ENCODE measurements at places on chromosomes 12 and 14.

DNA sequence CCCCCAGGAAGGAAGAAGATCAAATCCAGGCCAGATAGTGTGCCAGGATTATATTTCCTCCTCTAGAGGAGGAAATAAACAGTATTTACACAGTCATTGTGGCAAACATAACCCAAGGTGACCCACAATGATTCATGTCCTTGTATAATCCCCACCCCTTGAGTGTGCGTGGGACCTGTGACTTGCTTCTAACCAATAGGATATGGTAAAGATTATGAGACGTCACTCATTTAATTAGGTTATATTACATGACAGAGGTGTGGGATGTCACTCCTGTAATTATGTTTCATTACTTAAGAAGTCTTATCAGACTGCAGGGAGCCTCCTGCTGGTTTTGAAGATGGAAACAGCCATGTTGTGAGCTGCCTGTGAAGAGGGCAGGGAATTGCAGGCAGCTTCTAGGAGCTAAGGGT, 12.2 kb upstream of the CATSPERB start:
- no peak for DNase-seq

- no peak for DNase-seq
These were observed 396.7 kb upstream of the OR4E1 start for GRCh38 chr14:22070119-22070982.

GRCh38 chr12:20716985-20717384, 21.9 kb downstream of the SLCO1C1 start:
- no peak for DNase-seq

DNA sequence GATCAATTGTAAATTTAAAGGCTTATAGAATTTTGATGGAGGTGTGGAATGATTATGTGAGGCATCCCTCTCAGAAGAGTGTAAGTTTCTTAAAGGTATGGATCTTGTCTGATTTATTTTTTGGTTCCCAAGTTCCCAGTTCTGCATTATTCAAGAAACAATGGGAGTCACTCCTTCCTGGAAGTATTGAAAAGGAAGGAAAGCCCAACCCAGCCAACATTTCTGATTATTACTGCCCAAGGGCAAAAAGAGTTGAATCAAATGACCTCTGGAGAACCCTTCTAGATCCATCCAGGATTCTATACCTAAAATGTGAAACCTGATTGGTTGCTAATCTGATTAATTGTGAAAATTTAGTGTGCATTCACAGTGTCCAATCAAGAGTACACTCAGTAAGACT, 166.2 kb downstream of the ANO2 start:
- no peak for DNase-seq

- DNase-seq, result no peak
These were observed 82.7 kb downstream of the BEGAIN start for GRCh38 chr14:100504372-100505078.

DNA sequence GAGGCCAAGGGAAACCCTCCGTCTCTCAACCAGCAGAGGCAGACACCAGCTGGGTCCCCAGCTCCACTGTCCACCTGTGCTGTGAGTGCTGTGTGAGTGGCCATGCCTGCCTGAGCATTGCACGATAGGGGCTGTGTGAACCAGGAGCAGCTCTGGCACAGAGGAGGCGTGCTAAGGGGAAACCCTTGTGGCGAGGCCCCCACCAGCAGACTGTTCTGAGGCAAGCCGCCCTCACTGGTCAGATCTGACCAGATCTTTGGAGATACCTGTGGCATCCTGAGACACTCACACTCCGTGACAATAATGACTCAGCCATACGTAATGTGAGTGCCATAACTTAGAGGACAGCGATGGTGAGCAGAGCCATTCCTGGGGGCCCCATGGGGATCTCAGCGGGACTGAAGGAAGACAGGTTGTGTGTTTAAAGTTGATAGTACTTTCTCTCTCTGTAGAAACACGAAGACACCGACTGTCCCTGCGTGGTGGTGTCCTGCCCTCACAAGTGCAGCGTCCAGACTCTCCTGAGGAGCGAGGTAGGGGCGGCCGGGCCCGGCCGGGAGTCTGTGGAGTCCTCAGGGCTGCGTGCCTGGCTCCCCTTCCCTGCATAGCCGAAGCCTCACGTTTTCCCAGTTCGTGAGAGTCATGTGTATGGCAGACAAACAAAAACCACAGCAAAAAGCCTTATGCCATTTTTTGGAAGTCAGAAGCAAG, 36.6 kb upstream of the AMN start:
- DNase-seq, result no peak

- no peak for DNase-seq
These were observed 185.8 kb downstream of the SLC15A4 start for GRCh38 chr12:128637642-128638606.

DNA sequence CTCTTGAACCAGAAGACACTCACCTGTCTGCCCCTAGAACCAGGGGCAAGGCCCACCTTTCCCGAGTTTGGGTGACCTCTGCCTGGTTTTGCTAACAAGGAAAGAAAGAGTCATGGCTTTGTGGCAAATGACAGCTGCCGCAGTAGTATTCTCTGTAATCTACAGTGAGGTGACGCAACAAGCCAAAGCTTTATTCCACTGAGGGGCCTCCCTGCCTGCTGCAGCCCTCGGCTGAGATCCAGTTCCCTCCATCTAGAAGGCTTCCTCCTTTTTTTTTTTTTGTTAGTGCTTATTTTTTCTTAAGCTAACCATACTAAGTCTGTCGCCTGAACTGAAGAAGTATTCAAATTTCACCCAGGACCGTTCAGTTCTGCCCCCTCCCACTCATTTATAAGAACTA, 142.3 kb upstream of the TMCC3 start:
- no peak for DNase-seq

DNA sequence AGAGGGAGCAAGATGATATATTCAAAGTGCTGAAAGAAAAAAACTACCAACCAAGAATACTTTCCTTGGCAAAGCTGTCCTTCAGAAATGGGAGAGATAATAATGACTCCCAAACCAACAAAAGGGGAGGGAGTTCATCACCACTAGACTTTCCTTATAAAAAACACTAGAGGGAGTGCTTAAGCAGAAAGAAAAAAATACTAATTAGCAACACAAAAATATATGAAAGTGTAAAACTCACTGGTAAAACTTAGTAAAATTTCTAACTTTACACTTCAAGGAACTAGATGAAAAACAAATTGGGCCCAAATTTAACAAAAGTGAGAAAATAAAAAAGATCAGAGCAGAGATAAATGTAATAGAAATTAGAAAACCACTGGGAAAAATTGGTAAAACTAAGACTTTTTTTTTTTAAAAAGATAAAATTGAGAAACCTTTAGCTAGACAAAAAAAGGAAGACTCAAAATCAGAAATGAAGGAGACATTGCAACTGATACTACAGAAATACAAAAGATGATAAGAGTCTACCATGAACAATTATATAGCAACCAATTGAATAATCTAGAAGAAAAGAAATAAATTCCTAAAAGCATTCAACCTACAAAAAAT, 60.4 kb upstream of the FAR2 start:
- DNase-seq, result no peak

DNA sequence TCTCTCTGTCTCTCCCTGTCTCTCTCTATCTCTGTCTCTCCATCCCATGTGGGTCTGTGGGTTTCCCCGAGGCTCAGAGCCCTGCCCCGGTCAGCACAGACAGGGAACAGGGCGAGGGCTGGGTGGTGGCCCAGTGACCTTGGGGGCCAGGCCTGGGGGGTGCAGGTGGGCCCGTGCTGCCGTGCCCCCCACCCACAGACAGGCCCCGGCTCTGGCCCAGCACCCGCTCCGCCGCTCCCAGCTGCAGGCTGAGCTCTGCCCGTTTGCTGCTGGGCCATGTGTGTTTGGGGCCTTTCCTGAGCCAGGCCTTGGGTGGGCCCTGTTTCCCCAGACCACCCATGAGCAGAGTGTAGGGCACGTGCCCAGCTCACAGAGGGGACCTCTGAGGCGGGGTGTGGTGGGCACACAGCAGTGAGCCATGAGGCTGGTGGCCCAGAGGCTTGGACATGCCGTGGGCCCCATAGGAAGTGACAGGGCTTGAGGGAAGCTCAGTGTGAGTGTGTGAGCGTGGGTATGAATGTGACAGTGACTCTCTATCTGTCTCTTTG, 51.0 kb downstream of the TMEM121 start:
- DNase-seq, result peak; percentile 55

GRCh38 chr12:124411281-124411878, 116.5 kb downstream of the RFLNA start:
- DNase-seq, result no peak

GRCh38 chr14:40697231-40697630, 909.4 kb upstream of the LRFN5 start:
- DNase-seq, result no peak

DNA sequence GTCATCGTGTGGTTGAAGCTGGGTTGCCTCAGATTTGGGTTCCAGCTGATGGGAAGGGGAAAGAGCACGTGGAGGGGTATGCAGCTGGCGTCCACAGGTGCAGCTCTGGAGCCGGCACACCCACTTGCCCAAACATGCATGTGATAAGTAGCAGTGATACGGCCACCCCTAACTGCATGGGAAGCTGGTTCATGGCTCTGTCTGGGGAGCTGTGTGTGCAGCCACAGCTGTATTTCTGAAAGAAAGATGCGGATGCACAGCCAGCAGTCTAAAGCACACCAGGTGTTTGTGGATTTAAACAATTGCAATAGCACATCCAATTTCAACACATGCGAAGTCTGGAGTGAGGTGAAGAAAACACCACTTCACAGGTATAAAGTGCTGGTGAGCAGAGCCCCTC, 181.4 kb downstream of the EFCAB11 start:
- DNase-seq, result no peak

DNA sequence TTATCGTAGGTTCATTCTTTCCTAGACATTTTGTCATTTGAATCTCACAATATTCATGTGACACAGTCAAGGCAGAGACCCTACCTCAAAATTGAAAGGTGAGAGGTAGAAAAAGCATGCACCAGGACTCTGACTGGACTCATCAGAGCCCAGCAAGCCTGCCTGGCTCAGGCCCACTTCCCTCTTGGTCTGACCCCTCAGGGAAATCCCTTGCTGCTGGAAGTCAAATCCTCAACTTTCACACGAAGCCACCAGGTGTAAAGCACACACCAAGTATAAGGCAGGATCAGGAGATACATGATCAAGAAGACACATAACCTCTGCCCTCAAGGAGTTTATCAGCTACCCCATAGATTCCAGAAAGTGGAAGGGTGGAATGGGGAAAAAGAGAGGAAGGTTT, 18.8 kb downstream of the NIN start:
- no peak for DNase-seq

DNA sequence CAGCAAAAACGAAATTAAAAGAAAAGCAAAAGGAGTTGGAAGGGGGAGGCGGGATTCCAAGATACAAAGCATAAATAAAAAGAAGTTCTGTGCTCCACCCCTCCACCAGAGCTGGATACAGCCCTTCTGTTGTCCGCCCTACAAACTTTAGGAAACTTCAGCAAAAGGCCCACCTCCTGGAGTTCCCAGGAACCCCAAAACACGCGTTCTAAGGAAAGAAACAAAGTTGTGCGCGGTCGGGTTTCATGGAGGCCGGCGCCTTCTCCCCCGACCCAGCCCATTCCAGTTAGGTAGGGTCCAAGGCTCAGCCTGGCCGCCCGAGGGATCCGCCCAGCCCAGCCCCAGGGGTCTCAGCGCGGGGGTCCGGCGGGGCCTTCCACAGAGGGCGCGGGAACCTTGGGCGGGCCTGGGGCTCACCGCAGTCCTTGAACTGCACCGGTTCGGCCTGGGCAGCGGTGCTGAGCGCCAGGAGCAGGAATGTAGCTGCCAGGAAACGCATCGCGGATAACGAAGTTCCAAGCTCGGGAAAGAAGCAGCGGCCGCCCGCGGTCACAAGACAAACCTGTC, at the start of gene NPC2:
Gene NPC2 (minus strand): TSS at position 530 of the 567 bp plus-strand sequence. CDS start 31 bp downstream, at position 499.
- DNase-seq, result no peak

GRCh38 chr14:60561845-60562746, 53.1 kb downstream of the SIX6 start:
- no peak for DNase-seq

GRCh38 chr12:26402648-26403047, 207.3 kb downstream of the SSPN start:
- no peak for DNase-seq

DNA sequence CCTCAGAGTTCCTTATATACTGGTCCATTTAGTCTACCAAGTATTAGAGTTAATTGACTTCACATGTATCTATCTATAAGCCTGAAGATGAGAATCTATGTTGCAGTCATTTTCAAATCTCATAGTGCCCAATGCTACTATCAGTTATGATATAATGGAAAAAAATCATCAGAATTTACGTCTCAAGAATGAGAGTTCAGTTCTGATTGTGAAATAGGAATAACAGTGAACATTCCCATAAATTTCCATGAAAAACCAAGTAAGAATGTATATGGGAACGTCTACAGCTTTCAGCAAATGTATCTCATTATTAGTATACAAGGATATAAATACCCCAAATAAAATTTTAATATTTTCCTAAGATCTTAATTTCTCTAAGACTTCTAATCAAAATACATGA, 77.2 kb downstream of the PPP1R12A start:
- DNase-seq, result no peak

- DNase-seq, result no peak
These were observed 203.7 kb downstream of the PTPRO start for GRCh38 chr12:15526033-15526432.

DNA sequence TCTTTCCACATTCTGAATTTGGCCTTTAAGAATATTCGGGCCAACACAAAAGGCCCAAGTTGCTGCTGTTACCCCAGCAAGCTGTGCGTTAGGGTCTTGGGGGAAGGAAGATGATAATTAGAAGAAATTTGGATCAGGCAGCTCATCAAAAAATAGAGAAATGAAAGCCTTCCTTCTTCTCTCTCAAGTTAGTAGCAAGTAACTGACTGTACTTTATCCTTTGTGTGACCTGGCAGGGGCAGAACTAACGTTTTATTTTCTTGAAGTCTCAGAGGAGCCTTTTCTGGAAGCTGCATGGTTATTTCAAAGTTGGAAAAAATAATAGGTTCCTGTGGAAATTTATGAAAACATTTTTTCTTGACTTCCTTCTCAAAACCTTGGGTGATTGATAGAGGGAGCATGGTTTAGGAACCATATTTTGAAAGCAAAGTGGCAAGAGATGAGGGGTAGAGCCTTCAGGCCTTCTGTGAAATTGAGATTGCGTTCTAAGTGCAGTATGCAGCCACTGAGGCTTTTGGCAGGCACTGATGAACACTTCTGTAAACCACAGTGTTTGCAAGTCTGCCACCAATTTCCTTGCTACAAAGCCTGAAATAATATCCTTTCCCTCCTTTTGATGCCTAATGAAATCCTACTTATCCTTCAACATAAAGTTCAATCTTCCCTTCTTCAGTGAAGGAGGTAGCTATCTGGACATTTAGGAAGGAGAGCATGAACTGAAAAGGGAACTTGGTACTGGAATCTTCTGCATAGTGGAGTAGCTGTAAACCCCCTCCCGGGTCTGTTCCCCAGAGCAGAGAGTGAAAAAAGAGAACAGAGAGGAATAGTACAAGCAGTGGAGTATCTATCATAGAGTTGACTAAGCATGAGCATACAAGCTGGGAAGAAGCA, 123.2 kb downstream of the FGD4 start:
- DNase-seq, result no peak

- no peak for DNase-seq
These were observed 146.5 kb downstream of the MON2 start for GRCh38 chr12:62613081-62613480.

GRCh38 chr12:104216521-104216924, 944 bp downstream of the TXNRD1 start:
- DNase-seq, result no peak

All from posterior cingulate gyrus (tissue), 11 donors.